Epithelial cell of proximal tubule (primary cell): ENCODE measurements at places on chromosomes 6 and 20. TPM values are rescaled to one million over a fixed set of nuclear protein-coding genes. Genes with fewer than 3 reads are reported as not detected.
A peak's percentile ranks its signal among the peaks of the same experiment; 100 is the strongest.

The IMPG1 gene
- total RNA-seq: not detected in 2 replicates

The FKBP1C gene
- total RNA-seq: 0.36 and 0.58 TPM in 2 replicates

The PXDC1 gene
- 36.4 and 37.6 TPM in 2 replicates for total RNA-seq

The LY6G6D gene
- not detected in 2 replicates for total RNA-seq

The FRK gene
- 2.0 and 8.1 TPM in 2 replicates for total RNA-seq

The BIRC7 gene
- total RNA-seq: 1.1 and 10.6 TPM in 2 replicates

The PSORS1C1 gene
- 1.1 and 2.8 TPM in 2 replicates for total RNA-seq

The RAET1L gene
- total RNA-seq: 1.5 and 3.1 TPM in 2 replicates

GRCh38 chr6:74585753-74586152 is 620.1 kb downstream of the COL12A1 start:
- DNase-seq: no peak

GRCh38 chr6:22970004-22970403 is 400.6 kb downstream of the HDGFL1 start:
- no peak for DNase-seq

DNA sequence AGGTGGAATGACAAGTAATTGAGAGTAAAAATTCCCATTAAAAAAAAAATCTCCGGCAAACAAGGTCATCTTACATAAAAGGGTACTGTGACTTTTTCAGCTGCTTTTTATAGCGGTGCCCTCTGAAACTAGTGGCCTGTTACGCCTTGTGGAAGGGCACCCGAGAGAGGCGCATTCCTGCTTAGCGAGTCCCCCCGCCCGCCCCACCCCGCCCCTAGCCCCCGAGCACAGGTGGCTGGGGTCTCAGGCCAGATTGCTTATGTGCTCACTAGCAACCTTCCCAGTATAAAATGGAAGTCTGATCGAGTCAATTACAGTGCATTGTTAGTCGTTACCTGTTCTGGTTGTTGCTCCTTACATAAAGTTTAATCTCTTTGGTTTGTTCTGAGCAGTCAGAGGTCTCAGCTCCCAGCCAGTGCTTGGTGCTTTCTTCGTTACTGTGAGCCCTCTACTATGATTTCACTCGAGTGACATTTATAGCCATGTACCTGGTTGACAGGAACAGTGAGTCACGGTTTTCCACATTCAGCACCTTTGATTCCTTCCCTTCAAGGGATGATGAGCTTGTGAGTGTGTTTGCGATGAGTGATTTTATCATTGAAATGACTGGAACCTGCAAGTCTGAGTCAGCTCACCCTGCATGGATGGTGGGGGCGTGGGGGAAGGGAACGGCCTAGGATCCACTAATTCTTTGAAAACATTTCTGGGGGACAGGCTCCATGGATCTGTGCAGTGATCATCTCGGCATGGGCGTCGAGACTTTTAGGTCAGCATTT is 47.6 kb downstream of the ZDHHC14 start:
- DNase-seq: peak; percentile 89

DNA sequence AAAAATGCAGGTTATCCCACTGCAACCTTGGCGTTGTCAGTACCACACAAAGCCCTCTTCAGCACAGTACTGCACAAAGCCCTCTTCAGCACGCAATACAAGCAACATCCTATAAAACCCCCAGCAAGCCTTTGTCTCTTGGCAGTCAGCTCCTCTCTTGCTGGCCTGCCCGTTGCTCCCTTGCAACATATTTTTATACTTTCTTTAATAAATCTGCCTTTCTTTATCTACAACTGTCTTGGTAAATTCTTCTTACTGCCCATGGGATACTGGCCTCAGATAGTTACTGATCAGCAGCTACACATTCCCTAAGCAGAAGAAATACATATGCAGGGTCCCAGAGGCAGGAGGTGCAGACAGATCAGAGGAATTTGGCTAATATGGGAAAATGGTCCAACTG is 70.5 kb upstream of the MAP3K4 start:
- DNase-seq: no peak

DNA sequence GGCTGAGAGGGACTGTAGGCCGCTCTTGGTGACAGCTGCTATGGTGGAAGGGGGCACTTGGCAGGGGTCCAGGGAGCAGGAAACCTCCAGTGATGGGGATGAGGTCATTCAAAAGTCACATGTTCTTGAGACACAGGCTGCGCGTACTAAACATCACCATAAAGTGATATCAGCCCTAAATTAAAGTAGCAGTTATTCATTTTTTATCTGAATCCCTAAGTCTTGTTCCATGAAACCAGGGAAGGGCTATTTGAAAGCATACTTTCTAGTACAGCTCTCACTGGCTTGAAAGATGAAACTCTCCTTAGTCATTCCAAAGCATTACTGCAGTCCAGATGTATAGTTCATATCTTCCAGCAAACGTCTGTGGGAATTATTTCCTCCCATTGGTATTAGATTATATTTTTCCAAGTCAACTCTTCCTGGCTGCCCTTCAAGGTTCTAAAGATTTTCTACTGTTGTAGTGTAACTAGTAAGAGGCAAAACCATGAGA is 373.1 kb downstream of the CD109 start:
- no peak for DNase-seq

DNA sequence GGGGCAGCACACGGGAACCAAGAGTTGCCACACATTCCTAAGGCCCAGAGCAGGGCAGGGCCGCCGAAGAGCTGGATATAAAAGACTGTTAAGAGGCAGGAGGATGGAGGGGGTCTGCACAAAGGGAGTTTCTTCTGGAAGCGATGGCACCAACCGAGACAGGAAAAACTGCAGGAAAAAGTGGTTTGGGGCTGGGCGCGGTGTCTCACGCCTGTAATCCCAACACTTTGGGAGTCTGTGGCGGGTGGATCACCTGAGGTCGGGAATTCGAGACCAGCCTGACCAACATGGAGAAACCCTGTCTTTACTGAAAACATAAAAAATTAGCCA is 41.8 kb downstream of the SSR1 start:
- no peak for DNase-seq

- no peak for DNase-seq
Measured at GRCh38 chr20:24627926-24628325, 158.5 kb downstream of the SYNDIG1 start.
